ENCODE measurements at places on chromosomes 12 and 14.

GRCh38 chr12:111448846-111449790, 43.4 kb downstream of the SH2B3 start:
- no peak for DNase-seq
- no peak overlapping the region for H3K27ac ChIP-seq
- peaks cover 30% of the 10 kb centered on the region for H3K36me3 ChIP-seq
- H3K27me3 ChIP-seq, result no peaks in the 10 kb centered on the region
- 0 out of 2 replicates have a peak, but pooled peaks cover 2% of the 10 kb centered on the region for H3K4me1 ChIP-seq

DNA sequence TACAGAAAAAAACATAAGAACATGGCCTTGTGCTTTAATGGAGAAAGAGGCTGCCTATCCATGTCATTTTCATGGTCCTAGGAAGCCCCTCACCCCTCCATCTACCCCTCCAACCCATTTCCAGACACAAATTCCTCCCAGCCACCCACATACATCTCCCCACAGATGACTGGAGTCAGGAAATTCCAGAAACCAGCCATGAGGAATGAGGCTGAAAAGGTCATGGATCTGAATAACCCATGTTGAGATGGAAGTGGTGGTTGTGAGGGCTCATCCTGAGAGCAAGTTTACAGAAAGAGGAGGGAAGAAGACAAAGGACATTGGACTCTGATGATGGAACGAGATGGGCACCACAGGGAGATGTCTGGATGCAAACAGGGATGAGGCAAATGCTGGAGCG, 23.9 kb upstream of the C12orf42 start:
- no peaks in the 10 kb centered on the region for H3K4me1 ChIP-seq
- no peak for DNase-seq
- no peaks in the 10 kb centered on the region for H3K36me3 ChIP-seq

DNA sequence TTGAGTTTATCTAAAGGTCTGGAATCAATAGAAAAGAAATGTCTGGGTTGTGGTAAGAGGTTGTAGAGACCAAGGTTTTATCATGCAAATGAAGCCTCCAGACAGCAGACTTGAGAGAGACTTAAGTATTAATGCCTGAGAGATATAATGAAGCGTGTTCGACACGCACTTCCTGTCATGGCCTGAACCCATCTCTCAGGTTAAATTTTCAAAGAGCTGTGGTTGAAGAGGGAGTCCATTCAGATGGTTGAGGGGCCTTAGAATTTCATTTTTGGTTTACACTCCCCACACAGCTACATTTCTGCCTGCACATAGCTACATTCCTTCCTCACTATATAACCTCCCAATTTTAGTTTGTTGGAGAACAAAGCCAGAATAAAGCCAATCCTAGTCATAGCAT, 10.1 kb upstream of the CLEC12A start:
- H3K36me3 ChIP-seq, result no peaks in the 10 kb centered on the region
- no peak overlapping the region for H3K4me3 ChIP-seq
- H3K27me3 ChIP-seq, result no peaks in the 10 kb centered on the region
- H3K4me1 ChIP-seq, result no peaks in the 10 kb centered on the region
- no peak for DNase-seq
- H3K27ac ChIP-seq, result no peak overlapping the region

DNA sequence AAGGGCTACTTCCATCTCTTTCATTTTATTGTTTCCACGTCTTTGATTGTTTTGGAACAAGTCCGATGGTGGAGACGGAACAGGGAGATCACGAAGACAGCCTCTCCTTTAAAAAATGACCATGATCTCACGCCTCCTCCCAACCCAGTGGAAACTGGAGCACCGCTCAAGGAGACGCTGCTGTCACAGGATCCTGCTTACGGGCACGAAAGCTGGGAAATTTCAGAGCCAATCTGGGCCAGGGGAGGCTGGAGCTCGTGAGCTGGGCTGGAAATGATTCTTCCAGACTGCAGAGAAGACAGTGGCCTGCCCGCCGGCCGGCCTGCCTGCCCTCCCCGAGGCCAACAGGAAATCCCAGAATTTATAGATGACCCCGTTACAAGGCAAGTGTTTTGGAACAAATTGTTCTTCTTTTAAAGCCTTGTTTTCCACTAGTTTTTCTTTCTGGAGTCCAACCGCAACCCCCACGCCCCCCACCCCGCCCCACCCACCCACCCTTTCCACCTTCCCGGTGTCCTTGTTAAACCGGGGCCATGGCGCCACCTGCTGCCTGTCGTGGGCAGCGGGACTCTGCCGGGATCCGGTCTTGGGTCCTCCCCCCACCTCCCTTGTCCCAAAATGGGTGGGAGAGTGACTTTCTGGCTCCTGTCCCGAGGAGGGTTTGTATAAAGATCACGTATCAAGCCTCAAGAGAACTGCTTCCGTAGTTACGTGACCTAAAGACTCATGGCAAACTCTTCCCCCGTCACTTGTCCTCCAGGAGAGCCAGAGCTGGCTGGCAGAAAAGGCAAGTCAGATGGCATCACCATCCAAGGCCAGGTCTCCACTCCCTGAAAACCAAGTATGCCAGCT, 40.3 kb downstream of the MAP1LC3B2 start:
- H3K27me3 ChIP-seq, result no peaks in the 10 kb centered on the region
- H3K36me3 ChIP-seq, result no peaks in the 10 kb centered on the region
- H3K27ac ChIP-seq, result no peak overlapping the region
- no peak overlapping the region for H3K4me3 ChIP-seq

DNA sequence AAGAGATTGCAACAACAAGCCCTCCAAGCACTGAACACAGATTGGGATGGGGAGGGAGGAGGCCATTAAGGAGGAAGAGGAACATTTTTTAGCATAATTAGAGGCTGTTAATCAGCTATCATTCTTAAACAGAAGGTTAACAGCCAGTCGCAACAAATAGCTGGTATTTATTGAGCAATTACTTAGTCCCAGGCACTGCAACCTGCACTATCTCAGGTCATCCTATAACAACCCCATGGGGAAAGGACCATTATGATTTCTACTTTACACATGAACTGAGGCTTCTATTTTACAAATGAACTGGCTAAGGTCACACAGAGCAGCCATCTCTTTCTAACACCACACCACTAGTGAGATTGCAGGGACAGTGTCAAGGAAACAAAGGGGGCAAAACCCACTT, 10.4 kb downstream of the RAB35 start:
- DNase-seq, result no peak
- peaks cover 7% of the 10 kb centered on the region for H3K36me3 ChIP-seq
- H3K27ac ChIP-seq, result no peak overlapping the region

DNA sequence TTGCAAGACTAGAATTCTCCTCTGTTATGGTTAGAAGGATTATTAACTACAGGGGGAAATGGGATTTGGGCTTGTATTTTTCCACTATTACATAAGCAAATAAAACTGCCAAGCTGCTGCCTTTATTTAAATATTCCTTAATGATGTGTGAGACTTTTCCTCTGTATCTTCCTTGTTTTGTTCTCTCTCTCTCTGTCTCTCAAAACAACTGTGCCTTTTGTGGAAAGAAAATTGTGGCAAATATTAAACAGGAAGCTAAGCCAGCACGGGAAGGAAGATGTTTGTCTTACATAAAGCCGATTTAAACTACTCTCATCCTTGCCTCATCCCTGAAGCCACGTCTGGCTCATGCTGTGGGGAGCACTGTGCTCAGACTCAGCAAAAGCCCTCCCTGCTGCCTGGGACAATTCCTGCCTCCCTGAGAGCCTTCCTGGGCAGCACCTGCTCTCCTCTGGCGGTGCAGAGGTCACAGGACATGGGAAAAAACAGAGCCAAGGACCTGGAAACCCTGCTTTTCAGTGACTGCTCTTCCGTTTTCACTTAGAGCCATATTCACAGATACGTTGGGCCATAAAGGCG, 237.2 kb downstream of the SLC15A4 start:
- no peak for DNase-seq
- no peak overlapping the region for H3K27ac ChIP-seq
- H3K4me3 ChIP-seq, result no peak overlapping the region
- no peaks in the 10 kb centered on the region for H3K27me3 ChIP-seq
- no peaks in the 10 kb centered on the region for H3K36me3 ChIP-seq

All from iPS DF 6.9 (cell line).